Activated naive CD8-positive, alpha-beta T cell treated with anti-CD3 and anti-CD28 coated beads, Interleukin-2, amount 10 ng/mL, durations not matched to agents 7 days and 5 days (primary cell): ENCODE measurements at places on chromosomes 7 and 10. TPM values are rescaled to one million over a fixed set of nuclear protein-coding genes. Genes with fewer than 3 reads are reported as not detected.

DNA sequence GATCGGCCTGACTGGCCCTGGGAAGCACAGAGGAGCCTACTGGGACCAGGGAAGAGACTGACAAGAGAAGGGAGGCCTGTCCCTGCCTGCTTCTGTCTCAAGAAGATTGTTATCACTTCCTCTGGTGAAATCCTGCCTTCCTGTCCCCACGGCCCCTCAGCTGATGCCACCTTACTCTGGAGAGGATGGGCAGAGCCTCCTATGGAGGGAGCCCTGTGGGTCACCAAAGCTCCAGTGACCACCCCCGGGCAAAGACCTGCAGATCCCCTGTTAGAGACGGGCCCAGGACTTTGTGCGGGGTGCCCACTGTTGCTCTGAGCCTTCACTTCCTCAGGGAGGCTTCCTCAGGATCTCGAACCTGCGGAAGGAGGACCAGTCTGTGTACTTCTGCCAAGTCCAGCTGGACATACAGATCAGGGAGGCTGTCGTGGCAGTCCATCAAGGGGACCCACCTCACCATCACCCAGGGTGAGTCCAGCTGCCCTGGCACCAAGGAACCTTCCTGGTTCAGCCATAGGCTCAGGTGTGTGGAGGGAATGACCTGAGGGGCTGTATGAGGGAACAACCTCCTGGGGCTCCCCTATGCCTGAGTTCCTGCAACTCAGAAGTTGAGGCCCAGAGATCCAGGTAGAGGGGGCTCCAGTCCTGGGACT lies 1.4 kb upstream of the PILRB start:
- no peak overlapping the region for H3K4me3 ChIP-seq
- DNase-seq, result no peak
- peak overlapping the region; percentile 21 for H3K27ac ChIP-seq
- peaks cover 28% of the 10 kb centered on the region for H3K36me3 ChIP-seq

- peak overlapping the region; percentile 97 for H3K27ac ChIP-seq
- H3K4me3 ChIP-seq, result peak overlapping the region; percentile 82
- H3K36me3 ChIP-seq, result peaks cover 2% of the 10 kb centered on the region
- peaks cover 30% of the 10 kb centered on the region for H3K4me1 ChIP-seq
- peak; percentile 60 for DNase-seq
- H3K27me3 ChIP-seq, result peaks cover 30% of the 10 kb centered on the region
Measured at GRCh38 chr7:151243408-151244195, 4.9 kb downstream of the SMARCD3 start.

- no peak overlapping the region for H3K4me3 ChIP-seq
- H3K36me3 ChIP-seq, result no peaks in the 10 kb centered on the region
- DNase-seq, result no peak
Measured at GRCh38 chr7:45687185-45687560, 113.0 kb downstream of the ADCY1 start.

DNA sequence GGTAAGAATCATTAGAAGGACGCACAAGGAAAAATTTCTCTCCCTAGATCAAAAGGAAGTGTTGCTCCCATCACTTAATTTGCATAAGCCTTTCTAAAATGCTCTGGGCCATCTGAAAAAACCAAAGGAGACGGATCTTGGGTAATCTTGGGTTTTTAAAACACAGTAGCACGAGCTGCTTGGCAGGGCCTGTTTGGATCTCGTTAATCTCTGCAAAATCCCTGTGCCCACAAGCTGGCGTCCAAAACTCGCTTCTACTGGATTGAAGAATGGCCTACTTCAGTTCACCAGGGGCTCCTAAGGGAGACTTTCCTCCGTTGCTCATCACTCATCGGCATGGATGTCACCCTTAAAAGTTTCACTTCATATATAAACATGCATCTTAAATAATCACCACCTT lies 128.6 kb downstream of the RNF216 start:
- H3K27me3 ChIP-seq, result no peaks in the 10 kb centered on the region
- no peak for DNase-seq
- H3K27ac ChIP-seq, result no peak overlapping the region
- peaks cover 5% of the 10 kb centered on the region for H3K4me1 ChIP-seq

- H3K36me3 ChIP-seq, result peaks cover 18% of the 10 kb centered on the region
- no peaks in the 10 kb centered on the region for H3K27me3 ChIP-seq
- DNase-seq, result no peak
- H3K27ac ChIP-seq, result no peak overlapping the region
Measured at GRCh38 chr10:50582046-50582445, 41.7 kb downstream of the SGMS1 start.

DNA sequence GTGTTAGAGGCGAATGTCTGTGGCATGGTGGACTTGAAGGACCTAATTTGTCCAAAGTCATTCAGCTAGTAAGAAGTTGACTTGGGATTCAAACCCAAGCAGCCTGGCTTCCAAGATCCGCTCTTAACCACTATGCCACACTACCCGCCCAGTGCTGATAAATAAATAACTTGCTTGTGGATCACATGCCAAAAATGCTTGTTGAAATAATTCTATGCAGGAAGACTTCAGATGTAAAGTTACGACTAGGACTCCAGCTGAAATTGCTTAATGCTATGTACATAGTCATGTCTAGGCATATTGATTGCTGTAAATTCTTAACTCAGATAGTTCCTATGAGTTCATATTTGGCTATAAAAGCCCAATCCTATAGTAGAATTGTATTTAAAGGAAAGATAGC lies 76.0 kb downstream of the PLXDC2 start:
- no peaks in the 10 kb centered on the region for H3K27me3 ChIP-seq
- H3K4me3 ChIP-seq, result no peak overlapping the region
- H3K27ac ChIP-seq, result no peak overlapping the region
- no peak for DNase-seq

DNA sequence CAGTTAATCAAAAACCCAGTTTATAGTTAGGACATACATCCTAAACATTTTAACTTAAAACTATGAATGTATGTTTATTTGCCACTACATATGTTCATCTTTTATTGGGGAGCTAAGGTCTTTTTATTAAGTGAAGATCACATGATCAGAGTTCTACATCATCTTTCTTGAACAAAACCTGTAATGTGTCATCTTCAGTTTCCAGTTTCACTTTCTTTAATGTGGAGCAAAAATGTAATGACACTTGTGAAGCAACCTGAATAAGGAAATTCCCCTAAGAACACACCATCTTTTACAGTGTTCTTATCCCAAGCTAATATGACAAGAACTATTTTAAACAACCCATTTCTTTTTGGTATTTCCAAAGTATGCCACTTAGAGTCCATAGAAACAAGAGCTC lies 166.7 kb upstream of the BET1 start:
- peaks cover 6% of the 10 kb centered on the region for H3K27me3 ChIP-seq
- no peak overlapping the region for H3K4me3 ChIP-seq
- H3K36me3 ChIP-seq, result no peaks in the 10 kb centered on the region
- peaks cover 5% of the 10 kb centered on the region for H3K4me1 ChIP-seq
- no peak for DNase-seq

DNA sequence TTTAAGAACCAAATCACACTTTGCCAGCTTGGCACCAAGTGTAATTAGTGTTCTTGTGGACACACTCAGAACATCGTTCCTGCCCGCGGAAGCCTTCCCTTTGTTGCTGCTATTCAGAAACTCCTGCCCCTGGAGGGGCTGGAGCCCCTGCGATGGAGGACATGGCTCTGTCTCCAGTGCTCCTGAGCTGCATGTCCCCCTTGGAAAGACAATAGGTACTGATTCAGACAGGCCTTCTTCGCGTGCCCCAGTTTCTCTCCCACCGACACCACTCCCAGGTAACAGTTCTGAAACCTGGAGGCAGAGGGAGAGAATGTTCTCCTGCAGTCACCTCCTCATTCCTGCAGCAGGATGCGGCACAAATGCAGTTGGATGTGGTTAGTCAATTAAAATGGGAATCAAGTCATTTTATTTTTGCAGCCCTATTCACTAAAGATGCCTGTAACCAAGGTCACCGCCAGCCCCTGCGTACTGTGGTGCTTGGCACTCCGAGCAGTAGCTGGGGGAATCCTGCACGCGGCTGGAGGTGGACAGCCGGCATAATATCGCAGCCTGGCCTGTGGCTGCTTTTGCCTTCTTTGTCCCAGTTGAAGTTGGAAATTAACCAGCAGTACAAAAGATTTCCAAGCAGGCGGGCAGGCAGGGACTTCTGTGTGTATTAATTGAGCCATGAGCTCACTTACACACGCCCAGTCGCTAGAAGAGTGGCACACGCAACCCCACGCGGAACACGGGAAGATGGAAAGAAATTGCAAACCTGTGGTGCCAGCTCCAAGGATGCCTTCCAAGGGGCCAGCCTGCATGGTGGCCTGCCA lies 205.7 kb downstream of the EBF3 start:
- H3K4me3 ChIP-seq, result no peak overlapping the region
- H3K27me3 ChIP-seq, result no peaks in the 10 kb centered on the region
- peak; percentile 10 for DNase-seq
- H3K36me3 ChIP-seq, result peaks cover 2% of the 10 kb centered on the region
- H3K27ac ChIP-seq, result no peak overlapping the region

OR6V1 gene
- total RNA-seq, result not detected

DNA sequence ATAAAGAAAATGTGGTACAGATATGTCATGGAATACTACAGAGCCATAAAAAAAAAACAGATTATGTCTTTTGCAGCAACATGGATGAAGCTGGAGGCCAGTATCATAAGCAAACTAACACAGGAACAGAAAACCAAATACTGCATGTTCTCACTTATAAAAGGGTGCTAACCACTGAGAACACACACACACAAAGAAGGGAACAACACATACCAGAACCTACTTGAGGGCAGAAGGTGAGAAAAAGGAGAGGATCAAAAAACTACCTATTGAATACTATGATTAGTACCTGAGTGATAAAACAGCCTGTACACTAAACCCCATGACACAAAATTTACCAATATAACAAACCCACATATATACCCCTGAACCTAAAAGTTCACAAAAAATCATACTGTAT lies 144.6 kb downstream of the TPK1 start:
- H3K4me3 ChIP-seq, result no peak overlapping the region
- no peaks in the 10 kb centered on the region for H3K36me3 ChIP-seq
- H3K27me3 ChIP-seq, result no peaks in the 10 kb centered on the region
- H3K27ac ChIP-seq, result no peak overlapping the region
- no peaks in the 10 kb centered on the region for H3K4me1 ChIP-seq
- no peak for DNase-seq

TMEM178B gene
- total RNA-seq, result 0.06 TPM

CASP2 gene
- total RNA-seq, result 96.5 TPM

DNA sequence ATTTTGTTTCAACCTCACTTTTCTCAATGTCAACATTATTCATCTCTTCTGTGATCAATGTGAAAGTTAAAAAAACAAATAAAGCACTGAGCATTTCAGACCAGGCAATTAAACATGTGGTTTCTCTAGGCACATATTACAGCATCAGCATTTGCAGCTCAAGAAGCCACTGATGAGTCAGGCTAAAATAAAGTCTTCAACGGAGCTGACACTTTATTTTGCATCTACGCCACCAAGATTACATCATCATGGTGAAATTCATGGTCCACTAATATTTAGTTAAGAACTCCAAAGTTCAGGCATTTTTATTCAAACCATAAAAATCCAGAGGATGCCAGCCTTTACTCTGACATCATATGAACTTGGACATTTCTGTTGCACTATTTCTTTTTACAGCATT lies 33.0 kb downstream of the MAGI2 start:
- no peak overlapping the region for H3K4me3 ChIP-seq
- no peak overlapping the region for H3K27ac ChIP-seq

C10orf62 gene
- total RNA-seq, result not detected

DNA sequence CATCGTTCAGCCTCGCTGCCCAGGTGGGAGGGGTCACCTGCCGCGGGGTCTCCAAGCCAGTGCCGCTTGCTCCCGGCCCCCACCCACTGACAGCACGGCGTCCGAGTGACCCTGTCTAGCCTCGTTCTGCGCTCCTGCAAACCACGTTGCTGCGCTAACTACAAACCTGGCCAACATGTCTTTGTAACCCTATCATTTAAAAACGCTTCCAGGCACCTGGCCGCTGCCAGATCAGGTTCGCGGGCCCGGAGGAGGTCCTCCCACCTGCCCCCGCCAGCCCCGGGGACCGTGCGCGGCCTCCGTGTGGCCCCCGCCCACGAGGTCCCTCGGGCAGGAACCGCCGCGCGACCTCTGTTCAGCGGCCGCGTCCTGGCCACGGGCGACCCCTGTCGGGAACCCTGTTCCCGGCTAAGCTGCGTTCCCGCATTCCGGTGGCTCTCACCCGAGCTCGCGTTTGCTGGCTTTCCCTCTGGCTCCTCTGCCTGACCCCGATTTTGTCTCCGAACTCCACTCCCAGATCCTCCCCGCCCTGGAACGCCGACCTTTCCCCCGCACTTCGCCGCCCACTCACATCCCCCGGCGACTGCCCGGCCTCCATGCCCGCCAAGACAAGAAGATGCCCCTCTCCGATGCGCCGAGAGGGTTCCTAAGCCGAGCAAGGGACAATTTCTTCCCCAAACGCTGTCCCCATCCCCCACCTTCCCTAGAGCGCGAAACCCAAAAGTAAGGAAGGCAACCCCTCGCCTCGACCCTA lies 2.4 kb downstream of the SFMBT2 start:
- H3K27me3 ChIP-seq, result peaks cover 12% of the 10 kb centered on the region
- DNase-seq, result peak; percentile 76
- peaks cover 43% of the 10 kb centered on the region for H3K4me1 ChIP-seq
- H3K4me3 ChIP-seq, result peak overlapping the region; percentile 98

- H3K27me3 ChIP-seq, result peaks cover 2% of the 10 kb centered on the region
- H3K27ac ChIP-seq, result no peak overlapping the region
- H3K36me3 ChIP-seq, result no peaks in the 10 kb centered on the region
- peaks cover 4% of the 10 kb centered on the region for H3K4me1 ChIP-seq
Measured at GRCh38 chr10:127259347-127259746, 63.0 kb upstream of the INSYN2A start.

GRCh38 chr7:45984386-45985295 lies 63.6 kb upstream of the IGFBP3 start:
- H3K4me1 ChIP-seq, result no peaks in the 10 kb centered on the region
- DNase-seq, result no peak
- H3K27me3 ChIP-seq, result no peaks in the 10 kb centered on the region
- H3K4me3 ChIP-seq, result no peak overlapping the region
- H3K27ac ChIP-seq, result no peak overlapping the region
